ENCODE measurements at places on chromosomes 16 and 17.

DNA sequence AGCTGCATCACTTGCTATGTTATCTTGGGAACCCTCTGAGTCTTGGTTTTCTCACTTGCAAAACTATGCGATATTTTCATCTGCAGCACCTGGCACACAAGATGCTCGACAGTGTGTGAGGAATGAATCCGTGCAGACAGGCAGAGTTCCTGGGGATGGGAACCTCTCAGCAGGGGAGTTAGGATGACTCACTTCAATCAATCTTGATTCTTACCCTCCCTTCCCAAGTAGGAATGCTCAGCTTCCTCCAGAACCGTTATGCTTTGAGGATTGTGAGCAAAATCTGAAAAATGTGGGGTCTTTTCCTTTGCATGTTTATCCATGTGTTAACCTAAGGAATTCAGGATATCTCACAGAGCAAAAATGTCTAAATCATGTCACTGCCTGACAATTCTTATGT, 68.9 kb upstream of the HNF1B start:
- DNase-seq: no peak

- no peak for DNase-seq
Measured at GRCh38 chr17:42855048-42855596, 4.1 kb downstream of the AOC3 start.

- DNase-seq: no peak
Measured at GRCh38 chr17:69415431-69415830, 934 bp downstream of the MAP2K6 start.

- DNase-seq: no peak
Measured at GRCh38 chr17:67628580-67629013, 89.1 kb upstream of the NOL11 start.

DNA sequence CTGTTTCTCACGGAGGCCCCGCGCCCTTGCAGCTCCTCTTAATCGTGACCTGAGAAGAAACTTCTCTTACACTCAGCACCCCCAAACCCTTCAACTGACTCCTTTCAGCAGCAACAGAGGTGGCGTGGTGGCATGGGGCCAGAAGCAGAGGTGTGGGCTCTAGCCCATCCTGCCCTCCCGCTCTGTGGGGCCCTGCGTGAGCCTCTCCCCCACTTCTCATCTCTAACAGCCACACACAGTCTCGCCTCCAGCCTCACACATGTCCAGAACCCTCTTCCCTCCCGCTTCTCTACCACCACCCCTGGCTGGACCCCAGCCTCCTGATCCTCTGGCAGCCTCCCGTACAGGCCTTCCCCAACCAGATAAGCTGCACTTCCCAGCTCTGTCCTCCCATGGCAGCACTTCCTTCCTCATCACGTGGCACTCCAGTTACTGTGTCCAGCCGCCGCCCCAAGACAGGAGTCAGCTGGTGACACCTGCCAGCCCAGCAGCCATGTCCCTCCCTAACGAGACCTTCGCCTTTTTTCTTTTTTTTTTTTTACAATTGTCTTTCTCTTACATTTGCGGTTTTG, 30.5 kb downstream of the NSMCE1 start:
- DNase-seq: no peak

DNA sequence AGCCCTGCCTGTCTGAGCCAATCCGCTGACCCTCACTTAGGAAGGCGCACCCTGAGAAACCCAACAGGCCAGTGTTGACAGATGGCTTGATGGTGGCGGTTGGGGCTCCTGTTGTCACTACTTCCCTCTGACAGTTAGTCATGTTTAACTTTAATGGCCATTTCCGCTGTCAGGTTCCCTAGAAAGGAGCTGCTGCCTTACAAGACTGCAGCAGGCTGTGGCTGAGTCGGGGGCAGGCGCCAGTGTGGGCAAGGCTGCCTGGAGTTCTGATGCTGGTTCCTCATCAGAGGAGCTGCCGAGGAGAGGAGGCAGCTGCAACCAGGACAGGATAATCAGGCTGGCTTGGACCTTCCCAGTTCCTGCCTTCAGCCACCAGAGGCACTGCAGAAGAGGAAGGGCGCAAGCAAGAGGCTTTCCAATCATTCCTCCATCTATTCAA, 223.2 kb upstream of the DYNLRB2 start:
- DNase-seq: no peak

DNA sequence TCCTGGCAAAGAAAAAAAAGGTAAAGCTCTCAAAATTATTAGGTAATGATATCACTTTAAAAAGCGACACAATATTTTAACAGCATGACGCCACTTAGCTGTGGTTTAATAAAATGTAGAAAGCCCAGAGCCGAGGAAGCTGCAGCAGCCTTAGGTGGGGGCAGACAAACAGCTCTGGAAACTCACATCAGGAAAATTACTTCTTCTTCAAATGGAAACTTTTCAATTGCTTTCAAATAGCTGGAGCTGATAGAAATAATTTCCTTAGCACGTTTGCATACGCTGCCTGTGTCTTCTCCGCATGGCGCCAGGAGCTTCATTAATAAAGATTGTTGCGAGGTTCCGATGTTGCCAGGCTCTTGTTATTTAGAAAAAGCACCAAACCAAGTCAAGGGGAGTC, 835.3 kb upstream of the EEF2KMT start:
- DNase-seq: no peak

DNA sequence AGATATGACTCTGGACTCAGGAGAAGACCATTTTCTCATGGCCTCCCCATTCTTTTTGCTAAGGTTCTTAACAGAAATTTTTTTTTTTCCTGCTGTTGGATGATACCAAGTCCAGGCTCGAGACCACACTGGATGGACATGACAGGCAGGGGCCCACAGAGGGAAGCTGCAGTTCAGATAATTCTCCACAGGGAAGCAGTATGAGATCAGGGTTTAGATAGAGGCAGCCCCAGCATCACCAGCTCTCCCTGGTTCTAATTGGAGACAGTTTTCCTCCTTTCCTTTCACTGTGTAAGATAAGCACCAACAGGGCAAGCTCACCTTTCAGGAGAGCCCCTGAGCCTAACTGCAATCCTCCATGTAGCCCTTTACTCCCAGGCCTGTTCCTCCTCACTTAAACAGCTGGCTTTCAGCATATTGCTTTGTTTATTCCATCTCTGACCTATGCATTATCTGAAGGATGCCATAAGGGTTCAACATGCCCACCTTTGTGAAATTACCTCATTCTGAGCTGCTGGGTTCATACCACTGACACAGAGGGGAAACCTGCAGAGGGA, 108.1 kb downstream of the SNX11 start:
- DNase-seq: no peak

DNA sequence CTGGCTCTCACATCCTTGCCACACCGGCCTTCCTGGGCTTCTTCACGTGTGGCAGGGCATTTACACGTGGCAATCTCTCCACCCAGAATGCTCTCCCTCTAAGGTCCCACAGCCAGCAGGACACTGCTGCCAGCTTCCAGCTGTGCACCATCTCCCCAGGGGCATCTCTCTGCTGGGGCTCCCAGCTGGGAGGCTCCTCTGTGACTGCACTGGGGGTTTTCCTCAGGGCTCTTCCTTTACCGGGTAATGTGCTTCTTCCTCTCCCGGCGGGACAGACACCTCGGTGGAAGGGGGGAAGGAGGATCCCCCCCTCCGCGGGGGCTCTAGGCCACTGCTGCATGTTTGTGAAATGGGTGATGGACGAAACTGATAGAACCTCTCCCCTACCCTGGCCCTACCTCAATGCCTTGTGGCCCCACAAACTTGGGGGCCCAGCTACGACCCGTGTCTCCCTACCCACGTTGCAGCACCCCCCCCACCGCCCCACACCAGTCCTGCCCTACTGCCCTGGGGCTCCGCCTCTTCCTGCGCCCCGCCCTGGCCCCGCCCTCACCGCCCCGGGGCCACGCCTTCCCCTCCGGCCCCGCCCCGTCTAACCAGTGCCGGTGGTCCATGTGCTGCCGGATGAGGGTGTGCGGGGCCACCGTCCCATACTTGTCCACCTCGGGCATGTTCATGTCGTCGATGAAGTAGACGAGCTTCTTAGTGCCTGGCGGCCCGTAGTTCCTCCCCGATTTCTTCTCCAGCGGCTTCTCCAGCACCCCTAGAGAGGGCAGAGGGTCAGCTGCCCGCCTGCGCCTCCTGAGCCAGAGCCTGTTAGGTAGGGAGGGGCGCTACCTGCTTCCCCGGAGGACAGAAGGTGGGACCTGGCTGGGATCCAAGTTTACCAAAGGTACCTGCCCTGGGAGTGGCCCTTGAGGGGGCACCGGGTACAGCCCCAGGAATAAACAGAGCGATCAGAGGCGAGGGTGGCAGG, 92.6 kb downstream of the DNAH17 start:
- peak; percentile 67 for DNase-seq
